Epithelial cell of proximal tubule (primary cell): ENCODE measurements at places on chromosomes 1 and 21.
A peak's percentile ranks its signal among the peaks of the same experiment; 100 is the strongest.

DNA sequence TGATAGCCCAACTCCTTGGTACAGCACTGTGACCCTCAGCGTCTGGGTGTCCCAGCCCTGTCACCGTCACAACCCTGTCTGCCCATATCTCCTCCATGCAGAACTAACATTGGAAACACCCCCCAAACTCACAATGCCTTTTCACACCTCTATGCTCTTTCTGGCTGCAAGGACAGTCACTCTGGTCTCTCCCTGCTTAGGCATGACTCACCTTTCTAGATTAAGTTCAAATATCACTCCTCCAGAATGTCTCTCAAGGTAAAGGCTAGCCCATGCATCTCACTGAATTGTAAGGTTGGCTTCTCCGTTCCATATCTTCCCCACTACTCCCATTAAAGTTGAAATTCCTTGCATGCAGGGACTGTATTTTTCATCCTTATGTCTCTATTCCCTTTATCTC is 17.0 kb upstream of the CAPN8 start:
- DNase-seq: no peak

DNA sequence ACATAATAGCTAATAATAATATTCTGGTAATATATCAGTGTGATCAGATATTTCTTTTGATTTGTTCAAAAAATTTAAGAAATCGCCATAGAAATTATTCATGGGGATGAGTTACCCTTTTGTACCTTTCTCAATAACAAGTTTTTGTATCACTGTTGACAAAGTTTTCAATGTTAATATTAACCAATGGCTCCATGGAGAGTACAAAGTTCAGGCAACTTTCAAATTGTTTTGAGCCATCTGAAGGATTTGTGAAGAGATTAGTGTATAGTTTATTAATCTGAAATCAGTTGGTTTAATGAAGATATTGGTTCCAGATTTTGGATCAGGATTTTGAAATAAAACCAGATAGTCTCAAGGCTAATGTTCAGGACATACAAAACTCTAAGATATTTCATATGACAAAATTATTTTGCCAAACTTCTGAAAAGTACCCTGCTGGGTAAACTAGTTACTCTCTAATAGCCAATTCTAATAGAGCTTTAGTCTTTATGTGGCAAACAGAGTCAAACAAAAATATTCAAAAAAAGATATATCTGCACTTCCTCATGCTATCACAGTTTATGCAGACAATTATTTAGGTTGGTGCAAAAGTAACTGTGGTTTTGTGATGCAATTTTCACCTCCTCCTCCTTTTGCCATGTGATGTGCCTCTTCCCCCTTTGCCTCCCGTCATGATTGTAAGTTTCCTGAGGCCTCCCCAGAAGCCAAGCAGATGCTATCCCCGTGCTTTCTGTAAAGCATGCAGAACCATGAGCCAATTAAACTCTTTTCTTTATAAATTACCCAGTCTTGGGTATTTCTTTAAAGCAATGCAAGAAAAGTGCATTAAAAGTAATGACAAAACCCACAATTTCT is 1105.0 kb downstream of the PLA2G4A start:
- DNase-seq: no peak

DNA sequence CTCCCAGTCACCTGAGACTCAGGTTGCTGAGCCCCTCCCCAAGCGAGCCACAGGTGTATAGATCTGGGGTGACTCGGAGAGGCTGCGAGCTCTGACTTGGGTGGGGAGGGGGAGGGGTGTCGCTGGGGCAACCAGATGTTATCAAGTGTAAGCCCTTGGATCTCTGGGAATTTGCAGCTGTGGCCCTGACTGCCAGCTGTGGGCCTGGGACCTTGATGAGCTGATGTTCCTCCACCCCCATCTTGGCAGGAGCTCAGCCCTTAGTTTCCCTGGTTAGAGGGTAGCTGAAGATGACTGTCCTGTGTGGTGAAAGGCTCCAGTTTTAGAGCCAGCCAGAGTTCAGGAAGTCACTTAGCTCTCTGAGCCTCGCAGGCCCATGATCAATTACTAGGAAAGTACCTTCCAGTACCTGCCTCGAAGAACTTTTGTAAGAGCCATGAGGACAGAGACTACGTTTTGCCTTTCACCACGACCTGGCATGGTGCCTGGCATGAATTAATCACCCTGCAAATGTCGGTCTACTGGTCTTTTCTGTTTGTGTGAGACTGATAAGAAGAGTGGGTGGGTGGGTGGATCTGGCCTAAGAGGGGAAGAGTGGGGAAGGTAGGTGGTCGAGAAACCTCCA is 55.8 kb downstream of the YARS1 start:
- DNase-seq: peak; percentile 84

DNA sequence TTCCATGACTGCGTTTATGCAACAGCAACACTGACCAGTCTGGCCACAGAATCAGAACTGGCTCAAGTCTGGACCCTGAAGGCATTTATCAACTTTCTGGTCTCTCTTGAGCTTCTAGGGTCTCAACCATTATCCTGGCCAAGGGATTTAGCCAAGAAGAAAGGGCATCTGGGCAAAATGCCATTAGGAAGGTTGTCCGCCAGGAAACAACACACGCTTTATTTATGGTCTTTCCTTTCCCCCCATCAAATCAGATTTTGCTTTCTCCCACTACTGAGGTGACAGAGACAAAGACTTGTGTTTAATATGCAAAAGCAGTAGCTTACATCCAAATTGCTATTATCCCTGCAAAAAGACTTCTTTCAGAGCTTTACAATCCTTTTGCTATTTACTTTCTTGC is 81.6 kb upstream of the PPP2R5A start:
- no peak for DNase-seq

DNA sequence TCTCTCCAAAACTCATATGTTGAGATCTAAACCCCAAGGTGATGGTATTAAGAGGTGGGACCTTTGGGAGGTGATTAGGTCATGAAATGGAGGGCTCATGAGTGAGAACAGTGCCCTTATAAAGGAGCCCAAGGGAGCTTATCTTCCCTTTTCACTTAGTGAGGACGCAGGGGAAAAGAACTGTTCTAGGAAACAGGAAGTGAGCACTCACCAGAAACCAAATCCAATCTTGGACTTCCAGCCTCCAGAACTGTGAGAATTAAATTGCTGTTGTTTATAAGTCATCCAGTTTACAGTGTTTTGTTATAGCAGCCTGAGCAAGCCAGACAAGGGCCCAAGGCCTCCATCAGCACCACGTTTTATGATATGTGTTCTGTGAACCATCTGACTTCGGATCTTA is 60.3 kb upstream of the LRRC8D start:
- DNase-seq: no peak

GRCh38 chr21:34091607-34092006 is 18.2 kb downstream of the MRPS6 start:
- DNase-seq: no peak
